ENCODE measurements at places on chromosomes 2 and 18.

DNA sequence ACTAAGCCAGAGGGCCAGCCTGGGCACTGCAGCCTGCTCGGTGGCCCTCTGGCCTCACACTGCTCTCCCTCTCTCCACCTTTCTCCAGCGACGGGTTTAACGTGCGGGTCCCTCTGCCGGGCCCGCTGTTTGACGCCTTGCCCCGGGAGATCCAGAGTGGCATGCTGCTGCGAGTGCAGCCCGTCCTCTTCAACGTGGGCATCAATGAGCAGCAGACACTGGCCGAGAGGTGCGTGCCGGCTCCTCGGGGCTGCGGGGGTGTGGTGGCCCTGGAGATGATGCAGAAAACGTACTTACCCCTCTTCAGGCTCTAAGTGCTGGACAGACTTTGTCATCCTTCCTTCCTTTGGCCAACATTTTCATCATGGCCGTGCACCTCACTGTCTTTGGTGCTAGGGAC lies 42.4 kb downstream of the COA5 start:
- no peak for DNase-seq

DNA sequence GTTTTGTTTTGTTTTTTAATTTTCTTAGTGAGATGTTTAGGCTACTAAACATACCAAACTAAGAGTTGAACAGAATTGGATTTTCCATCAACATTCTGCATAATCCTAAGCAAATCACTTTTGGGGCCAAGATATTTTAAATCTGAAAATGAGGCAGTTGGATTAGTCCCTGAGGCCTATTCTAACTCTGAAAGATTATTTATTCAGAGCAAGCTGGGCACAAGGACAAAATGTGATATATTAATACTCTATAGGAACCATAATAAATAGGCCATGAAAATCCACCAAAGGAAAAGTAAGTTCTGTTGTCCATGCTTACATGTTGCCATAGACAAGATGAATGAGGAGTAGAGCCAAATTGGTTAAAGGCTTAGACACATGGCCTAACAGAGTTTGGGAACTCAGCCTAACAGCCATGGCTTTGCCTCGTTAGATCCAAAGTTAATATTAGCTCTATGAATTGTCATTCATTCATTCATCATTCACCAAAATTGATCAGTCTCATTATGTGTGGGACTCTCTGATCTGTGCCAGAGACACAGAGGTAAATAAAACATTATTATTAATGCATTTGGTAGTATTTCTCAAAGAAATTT lies 183.5 kb downstream of the SCG2 start:
- no peak for DNase-seq

DNA sequence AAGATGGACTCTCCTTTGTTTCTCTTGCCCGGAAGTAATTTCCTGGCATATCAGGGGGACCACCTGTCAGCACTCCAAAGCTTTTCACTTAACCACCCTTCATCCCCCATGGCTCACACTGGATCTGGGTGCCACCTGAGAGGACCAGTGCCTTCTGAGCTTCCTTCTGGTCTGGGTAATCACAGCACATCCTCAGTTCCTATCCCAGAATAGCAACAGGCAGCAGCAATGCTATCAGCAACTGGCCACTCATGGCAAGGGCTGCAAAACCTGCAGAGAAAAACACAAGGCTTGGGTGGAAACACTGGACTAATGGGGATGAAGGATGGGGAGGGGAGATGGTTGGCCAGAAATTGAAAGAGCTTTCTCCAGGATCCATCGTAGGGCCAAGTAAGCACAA lies 59.9 kb upstream of the STPG4 start:
- no peak for DNase-seq

GRCh38 chr2:38185012-38185491 lies 109.1 kb upstream of the CYP1B1 start:
- DNase-seq = no peak
